ENCODE measurements at places on chromosomes 5 and 9.

DNA sequence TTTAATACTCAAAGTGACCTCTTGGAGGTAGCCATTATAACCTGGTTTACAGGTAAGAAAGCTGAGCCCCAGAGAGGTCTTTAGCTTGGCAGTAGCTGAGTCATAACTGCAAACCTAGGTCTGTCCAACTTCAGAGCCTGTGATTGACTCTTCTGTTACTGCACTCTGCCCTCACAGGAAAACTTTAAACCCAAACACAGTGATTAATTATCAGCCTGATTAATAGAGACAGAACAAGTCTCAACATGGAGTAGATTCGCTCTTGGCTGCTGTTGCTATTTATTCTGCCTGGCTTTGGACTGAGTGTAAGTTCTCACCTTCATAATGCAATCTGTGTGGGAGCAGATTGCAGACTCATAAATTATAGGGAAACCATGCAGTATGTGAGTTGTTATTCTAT, 27.4 kb upstream of the TXN start:
- DNase-seq: no peak

DNA sequence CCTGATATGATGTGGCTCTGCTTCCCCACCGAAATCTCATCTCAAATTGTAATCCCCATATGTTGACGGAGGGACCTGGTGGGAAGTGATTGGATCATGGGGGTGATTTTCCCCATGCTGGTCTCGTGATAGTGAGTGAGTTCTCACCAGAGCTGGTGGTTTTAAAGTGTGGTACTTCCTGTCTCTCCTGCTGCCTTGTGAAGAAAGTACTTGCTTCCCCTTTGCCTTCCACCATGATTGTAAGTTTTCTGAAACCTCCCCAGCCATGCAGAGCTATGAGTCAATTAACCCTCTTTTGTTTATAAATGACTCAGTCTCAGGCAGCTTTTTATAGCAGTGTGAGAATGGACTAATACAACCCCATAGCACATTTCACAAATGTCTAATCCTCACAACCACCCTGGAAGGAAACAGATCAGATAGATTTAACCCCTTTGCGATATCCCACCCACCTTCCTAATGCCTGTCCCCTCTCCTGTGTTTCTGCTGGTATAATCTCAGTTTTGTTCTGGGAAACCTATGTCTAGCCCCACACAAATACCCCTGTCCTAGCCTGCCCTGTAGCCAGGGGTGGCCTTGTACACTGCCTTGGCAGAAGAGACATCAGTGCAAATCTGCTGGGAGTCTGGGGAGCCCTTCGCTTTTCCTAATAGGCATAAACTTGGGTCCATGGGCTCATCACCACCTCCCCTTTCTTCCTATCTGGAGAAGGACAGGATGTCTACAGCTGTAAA, 157.0 kb upstream of the RAI14 start:
- no peak for DNase-seq

- no peak for DNase-seq
Observed at GRCh38 chr9:77773381-77773780, 125.3 kb upstream of the GNA14 start.

DNA sequence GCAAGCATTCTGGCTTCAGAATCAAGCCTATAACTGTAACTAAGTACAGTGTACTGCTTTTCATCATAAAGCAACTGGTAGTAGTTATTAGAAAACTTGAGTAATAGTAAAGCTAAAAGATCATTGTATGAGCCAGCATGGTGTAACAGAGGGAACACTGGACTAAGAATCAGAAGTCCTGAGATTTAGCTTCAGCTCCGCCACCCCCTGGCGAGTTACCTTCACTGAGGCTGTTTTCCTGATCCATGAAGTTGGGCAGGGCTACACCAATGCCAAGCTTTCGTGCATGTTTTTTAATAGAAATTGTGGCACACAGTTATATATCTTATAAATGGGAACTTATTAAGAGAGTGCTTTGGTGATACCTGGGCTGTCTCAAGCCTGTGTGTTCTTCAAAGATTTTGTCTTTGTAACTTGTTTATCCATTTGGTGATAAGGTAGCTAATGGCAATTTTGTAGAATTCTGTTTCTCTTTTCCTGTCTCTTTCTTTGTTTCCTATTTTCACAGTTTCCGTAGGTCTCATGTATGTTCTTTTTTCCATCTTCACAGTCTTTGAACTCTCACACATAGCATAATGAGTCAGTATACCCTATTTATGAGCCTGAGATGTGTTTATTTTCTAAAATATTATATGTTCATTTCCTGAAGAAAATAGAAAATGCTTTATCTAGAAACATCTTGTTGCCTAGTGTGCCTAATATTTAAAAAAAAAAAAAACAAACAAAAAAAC, 102.3 kb downstream of the GDNF start:
- no peak for DNase-seq

DNA sequence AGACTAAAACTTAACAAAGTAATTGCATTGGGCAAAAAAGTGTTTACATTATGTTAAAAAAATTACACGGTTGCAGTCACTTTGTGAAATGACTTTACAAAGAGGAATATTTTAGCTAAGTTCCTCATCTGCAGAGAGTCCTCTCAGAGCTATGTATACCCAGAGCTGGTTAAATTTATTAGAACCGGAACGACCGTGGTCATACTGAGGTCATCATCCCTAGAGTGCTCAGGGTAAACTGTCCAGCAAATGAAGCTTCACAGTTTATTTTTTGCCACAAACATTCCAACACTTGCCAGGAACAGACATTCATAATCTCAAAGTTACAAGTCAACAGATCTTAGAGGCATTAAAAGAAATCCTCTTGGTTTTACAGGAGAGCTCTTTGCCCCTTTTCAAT, 897 bp downstream of the ROPN1L start:
- no peak for DNase-seq

DNA sequence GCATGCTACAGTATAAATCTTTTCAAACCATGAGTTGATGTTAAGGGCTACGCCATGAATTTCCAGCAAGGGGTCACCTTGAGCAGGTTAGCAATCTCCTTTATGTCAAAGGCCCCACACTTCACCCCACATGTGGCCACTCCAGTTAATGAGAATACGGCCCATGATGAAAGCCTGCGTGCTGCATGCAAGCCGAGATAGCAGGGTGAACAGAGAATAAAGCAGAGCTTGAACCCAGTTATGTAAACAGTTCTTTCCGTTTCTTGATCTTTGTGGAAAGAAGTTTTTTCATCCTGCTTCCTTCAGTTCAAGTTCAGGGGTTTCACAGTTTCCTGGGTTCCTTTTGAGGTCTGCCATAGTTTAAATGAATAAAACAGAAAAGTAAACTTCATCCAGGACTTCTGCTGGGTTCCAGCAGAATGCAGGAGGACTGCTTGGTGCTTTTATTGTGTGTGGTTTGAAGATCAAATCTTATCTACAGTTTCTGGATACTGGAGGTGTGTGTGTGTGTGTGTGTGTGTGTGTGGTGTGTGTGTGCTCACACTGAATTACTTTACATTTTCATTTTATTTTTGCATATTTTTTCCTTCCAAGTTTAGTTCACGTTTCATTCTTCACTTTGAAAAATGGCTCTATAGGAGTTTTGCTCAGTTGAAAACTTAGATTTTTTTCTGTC, 87.1 kb downstream of the HMHB1 start:
- DNase-seq: no peak

- DNase-seq: no peak
Observed at GRCh38 chr9:12414514-12414913, 278.7 kb upstream of the TYRP1 start.

- DNase-seq: no peak
Observed at GRCh38 chr5:124724357-124725039, 21.9 kb downstream of the ZNF608 start.

- DNase-seq: no peak
Observed at GRCh38 chr5:159392871-159393270, 62.6 kb upstream of the IL12B start.

- no peak for DNase-seq
Observed at GRCh38 chr5:8905021-8905420, 640.9 kb downstream of the SEMA5A start.

DNA sequence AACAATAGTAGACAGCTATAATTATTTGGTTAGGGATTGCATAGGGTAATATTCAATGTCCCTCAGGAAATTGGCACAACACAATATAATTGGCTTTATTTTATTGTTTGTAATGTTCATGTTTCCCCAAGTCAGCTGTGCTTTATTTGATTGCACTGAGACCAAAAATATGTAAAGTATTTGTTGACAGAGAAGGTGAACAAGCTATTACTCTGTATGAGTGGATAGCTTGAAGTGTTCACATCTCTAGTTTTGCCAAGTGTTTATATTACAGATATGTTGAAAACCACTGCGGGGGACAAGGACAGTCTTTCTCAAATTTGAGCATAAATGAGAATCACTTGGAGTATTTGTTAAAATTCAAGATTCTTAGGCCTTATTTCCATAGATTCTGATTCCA, 83.3 kb downstream of the RAB3C start:
- DNase-seq: no peak

DNA sequence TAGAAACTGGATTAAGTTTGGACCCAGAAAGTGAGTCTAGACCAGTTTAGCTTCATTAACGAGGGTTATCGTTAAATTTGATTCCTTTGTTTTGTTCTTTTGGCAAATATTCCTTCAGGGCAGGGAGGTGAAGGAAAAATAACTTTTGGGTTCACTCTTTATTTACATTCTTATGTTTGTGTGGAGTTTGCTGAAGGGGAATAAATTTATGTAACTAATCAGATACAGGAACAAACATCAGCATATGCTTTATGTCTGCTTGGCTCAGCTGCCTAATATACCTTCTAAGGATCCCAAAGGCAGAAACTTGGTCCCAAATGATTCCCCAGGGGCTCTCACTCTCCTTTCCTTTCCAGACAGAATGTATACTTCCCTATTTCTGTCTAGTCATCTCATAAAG, 132.4 kb downstream of the MCTP1 start:
- DNase-seq: no peak

GRCh38 chr5:38319491-38319890, 61.1 kb downstream of the EGFLAM start:
- no peak for DNase-seq

Measured in T-helper 9 cell (primary cell).